GM12892 (cell line): ENCODE measurements at places on chromosomes 11 and 22.

DNA sequence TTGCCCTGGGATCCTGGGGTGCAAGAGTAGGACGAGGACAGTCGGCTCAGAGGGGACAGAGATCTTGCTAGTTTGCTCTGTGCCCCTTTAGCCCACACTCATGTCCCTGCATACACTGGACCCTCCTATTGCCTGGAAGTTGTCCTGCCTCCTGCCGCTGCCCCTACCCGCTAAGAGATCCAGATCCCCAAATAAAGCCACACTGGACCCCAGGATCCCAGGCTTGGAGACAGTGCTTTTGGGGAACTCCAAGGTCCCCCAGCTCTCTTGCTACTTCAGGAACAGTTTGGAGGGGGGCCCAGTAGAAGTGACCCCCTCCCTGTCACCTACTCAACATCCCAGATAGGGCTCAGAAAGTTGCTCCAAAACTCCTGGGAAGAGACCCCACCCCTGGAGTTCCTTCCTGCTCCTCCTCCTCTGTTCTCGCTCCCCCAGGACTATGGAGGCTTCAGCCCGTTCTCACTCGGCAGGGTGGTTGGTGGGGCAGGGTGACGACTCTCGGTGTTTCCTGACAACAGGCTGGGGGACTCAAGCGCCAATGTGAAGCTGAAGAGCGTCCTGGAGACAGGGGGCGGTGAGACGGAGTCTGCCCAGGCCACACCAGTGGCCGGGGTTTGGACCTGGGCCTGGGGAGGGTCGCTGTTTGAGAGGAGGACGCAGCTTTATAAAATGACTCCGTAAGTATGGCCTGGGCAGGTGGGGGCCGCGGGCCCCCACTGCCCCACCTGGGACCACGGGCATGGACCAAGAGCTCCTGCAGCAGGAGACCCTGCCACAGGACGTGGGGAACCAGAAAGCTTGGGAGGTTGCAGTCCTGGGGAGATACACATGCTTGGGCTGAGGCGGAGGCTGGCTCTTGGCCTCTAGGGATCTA lies 19.2 kb upstream of the TUB start:
- no peak for DNase-seq

- DNase-seq: no peak
These were observed 2.1 kb downstream of the METTL15 start for GRCh38 chr11:28110108-28110820.

DNA sequence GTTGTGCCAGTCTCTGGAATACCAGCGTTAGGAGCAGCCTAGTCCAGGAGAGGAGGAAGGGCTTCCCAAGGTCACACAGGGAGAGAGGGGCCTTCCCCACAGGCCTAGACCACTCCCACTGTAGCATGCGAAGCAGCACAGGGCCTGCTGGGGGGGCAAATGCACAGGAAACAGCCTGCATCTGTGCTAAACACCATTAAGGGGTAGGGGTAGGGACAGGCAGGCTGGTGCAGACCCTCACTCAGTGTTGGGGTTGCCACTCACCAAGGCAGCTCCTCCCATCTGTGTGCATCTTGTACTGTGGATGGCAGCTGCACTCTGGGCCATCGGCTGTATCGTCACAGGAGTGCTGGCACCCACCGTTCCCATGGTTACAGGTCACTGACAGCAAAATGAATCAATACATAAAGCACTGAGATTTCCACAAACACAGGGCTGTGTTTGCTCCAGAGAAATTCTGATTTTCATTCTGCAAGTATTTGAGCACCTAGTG lies 24.9 kb downstream of the SCUBE2 start:
- DNase-seq: no peak

DNA sequence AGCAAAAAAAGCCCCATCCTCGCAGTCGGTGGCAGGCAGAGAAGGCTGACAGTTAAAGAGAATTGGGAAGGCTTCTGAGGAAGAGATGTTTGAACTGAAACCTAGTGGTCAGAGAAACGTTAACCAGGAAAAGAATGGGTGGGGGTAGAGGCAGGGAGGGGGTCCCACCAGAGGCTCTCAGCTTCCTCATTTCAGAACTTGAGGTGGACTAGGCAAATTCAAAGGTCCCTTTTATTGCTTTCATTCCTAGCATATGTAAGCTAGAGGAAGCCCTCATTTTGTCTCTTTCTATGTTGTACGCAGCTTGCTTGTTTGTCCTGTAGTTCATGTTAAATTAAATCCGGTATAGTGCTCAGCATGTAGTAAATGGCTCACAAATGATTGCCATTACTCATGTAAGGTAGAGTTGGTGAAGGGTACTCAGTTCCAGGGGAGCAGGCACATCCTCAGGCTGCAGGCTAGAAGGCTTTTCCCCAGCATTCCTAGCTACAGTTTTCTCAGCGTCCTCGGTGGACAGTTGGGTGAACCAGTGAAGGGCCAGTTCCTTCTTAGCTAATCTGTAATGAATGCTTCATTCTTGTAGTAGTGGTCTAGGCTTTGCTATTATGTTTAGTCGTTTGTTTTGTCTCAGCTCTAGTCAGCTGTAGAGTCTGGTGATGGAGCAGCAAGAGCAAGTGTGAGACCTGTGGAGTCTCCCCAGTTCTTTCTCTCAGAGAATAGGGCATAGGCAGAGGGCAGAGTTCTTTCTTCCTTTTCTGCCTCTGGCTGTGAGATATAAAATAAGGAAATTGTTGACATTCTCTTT lies 58.6 kb downstream of the UVRAG start:
- no peak for DNase-seq

DNA sequence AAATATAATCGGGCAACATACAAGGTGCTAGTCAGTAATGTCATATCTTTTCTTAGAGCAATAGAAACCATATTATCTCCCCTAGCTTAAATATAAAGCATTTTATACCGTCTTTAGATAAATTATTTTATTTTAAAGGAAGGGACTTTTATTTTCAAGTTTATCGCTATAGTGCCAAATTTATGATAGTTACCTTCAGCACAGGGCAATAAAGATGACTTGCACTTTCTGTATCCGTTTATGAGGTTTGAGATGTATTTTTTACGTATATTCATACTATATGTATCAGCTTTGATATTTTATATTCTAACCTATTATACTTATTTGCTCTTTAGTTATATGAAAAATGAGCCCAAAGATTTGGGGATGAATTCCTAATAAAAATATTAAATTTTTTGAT lies 61.6 kb upstream of the CARD18 start:
- no peak for DNase-seq

- DNase-seq: no peak
These were observed 22.1 kb upstream of the IGLL5 start for GRCh38 chr22:22865311-22866072.

DNA sequence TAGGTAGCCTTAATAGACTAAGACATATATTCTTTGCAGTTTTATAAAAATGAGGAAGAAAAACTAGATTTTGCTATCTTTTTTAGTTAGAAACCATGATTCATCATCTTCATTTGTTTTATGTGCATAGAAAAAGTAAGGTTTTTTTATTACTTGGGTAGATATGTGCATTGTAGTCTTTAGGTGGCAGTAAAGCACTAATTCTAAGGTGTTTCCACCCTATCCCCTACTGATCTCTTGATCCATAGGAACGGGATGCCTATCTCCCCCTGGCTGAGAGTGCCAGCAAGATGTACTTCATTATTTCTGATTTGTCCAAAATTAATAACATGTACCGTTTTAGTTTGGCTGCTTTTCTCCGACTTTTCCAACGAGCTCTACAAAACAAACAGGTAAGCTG lies 148.1 kb downstream of the DYNC2H1 start:
- DNase-seq: no peak
